ENCODE measurements at places on chromosomes 1 and 21.

DNA sequence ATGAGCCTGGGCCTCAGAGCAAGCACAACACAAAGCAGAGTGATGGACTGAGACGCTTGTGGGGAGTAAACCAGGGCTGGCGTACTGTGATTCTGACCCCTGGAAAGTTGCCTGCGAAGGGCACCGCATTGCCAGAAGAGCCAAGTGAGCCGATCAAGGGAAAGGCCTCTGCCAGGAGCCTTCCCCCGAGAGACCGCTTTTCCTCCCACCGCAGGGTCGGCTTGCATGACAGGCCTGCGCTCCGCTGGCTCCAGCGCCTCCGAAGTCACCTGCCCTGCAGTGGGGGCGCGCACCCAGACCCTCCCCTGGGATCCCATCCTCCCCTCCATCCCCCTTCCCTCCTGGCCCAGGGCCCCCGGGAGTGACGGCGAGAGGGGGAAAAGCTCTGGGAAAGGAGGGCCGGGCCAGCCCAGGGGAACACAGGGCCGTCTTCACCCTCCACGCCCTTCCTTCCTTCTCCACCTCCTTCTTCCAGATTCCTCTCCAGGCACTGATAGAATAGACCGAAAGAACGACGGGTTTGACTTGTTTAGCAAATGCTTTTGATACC is 165.0 kb downstream of the TRIM33 start:
- ATAC-seq: peak; percentile 73

GRCh38 chr1:2644171-2644570 is 11.4 kb upstream of the MMEL1 start:
- ATAC-seq: no peak

GRCh38 chr21:35090403-35090802 is 41.3 kb upstream of the RUNX1 start:
- no peak for ATAC-seq

DNA sequence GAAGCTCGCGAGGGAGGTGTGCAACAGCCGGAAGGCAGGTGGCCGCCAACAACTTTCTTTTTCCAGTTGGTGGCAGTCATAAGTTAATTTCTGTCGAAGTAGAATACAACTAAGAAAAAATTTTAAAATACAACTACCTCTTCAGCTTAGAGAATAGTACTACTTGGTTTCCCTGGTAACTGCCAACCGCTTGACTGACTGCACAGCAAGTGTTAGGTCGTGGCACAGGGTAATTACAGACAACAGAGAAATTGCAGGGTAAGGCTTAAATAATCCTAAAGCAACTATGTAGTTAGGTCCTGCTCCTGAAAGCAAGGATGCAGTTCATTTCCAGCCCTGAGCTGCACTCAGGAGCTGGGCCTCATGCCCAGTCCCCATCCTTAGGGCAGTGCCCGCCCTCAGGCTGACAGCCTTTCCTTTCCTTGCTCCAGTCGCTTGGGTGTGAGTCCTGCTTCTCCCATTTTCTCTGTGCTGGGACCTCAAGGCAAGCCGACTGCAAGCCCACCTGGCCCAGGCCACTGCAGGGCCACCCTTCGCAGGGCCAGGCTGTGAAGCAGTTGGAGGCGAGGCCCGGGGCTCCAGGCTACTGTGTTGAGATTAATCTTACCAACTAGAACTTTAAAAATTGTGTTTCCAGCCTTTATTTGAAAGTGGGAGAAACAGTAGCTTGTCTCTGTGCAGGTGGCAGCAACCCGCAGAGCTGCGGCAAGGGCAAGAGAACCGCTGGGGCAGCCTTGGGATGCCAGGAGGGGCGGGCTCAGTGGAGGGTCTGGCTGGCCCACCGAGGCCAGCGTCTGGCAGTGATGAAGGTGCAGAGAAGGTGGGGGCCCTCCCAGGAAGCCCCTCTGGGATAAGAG is 148.3 kb downstream of the PCBP3 start:
- ATAC-seq: no peak

DNA sequence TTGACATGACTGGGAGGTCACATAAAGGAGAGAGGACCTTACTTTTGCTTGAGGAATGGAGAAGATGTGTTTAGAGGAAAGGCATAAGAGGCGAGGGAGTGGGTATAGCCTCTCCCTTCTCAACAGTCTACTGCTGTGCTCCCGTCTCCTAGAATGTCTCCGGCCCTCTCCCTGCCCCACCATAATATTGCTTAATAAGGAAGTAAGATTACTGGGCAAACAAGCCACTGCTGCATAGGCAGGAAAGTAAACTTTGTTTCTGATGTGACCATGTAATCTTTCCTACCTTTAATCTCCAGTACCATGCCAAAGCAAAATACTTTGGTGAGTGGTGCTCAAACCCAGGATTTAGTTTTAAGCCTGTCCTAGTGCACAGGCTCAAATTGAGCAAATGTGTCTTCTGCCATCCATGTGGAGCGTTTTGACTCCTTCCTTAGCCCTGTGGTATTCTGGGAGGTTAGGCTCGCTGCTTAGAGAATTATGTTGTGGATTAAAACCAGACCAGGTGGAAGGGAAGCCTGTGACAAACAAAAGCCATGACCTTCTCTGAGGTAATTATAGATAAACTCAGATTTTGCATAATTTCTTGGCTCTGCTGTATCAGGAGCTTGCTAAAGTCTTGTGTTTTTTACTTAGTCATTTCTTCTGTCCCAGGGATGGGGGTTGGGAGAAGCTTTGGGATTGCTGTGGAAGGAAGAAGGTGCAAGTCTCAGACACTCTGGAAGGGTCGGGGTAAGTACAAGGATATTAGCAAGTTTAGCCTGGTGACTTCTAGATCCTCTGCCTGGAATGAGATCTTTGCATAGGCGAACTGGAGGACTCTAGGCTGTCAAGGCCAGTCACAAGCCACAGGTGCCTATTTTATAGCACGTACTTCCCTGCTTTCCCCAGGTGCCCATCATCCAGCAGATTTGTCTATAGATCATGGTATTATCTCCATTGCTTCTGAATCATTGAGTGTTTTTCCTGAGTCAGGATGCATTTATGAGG is 34.5 kb upstream of the DIPK1A start:
- no peak for ATAC-seq

GRCh38 chr1:200856716-200857357 is 15.9 kb upstream of the GPR25 start:
- ATAC-seq: no peak

All from motor neuron (in vitro differentiated cells).